ENCODE measurements at places on chromosomes 4 and X. TPM values are rescaled to one million over a fixed set of nuclear protein-coding genes. Genes with fewer than 3 reads are reported as not detected.

Gene SYTL5
- 0.21 TPM for total RNA-seq

DNA sequence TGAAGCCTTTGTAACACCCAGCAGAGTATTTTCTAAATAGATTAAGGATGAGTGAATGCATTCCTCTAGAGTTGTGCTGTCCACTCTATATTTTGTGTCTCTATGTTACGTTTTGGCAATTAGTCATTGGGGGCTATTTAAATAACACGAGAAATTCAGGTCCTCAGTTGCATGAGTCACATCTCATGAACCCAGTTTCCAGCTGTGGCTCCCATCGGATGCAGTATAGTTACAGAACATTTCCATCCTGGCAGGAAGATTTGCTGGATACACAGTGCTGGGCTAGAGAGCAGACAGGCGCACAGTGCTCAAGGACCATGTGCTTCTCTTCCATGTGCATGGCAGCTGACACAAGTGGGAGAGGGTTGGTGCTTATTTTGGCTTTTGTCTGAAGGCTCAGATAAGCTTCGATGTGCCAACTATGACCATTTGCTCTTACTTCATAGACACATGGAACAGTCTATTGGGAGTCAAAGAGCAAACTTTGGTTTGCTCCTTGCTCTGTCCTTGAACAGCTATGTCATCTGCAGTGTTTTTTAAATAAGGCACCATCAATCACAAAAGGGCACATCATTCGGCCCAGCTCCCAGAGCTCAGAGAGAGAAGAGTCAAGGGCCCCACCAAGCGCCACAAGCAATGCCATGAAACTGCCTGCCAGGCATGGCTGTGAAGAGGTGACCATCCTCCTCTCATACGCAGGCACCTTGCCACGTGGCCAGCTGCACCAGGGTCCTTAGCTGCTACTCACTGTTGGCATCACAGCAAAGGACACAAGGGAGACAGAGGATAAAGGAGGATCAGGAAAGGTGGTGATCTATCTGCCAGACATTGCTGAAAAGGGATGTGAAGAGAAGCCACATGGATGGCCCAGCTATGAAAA, 8.1 kb upstream of the STS start:
- DNase-seq, result no peak
- no peak overlapping the region for H3K27ac ChIP-seq
- H3K36me3 ChIP-seq, result no peaks in the 10 kb centered on the region

- no peak overlapping the region for H3K4me3 ChIP-seq
- no peaks in the 10 kb centered on the region for H3K4me1 ChIP-seq
- DNase-seq, result no peak
- H3K36me3 ChIP-seq, result no peaks in the 10 kb centered on the region
- no peaks in the 10 kb centered on the region for H3K27me3 ChIP-seq
Measured at GRCh38 chr4:189445613-189446012, 495.1 kb upstream of the FRG1 start.

GRCh38 chr4:61783050-61783449, 582.9 kb downstream of the ADGRL3 start:
- H3K4me1 ChIP-seq, result no peaks in the 10 kb centered on the region
- DNase-seq, result no peak
- H3K27me3 ChIP-seq, result no peaks in the 10 kb centered on the region
- no peak overlapping the region for H3K4me3 ChIP-seq

DNA sequence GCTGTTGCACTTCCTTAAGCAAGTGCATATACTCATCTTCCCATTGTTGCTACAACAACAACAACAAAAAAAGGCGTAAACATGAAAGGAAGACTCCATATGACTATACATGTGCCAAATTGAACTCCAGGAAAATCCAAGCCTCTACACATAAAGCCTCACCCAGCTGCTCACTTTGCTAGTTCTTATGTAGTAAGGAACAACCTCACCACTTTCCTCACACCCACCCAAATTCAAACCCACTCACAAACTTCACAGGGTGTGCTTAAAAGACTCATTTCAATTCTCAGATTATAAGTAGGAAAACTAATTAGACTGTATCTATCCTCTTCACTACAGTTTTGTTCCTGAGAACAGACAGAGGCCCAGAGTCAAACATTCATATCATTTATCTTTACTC, 671.1 kb upstream of the INTU start:
- H3K27ac ChIP-seq, result no peak overlapping the region
- no peaks in the 10 kb centered on the region for H3K27me3 ChIP-seq
- no peak overlapping the region for H3K4me3 ChIP-seq
- no peak for DNase-seq
- H3K4me1 ChIP-seq, result no peaks in the 10 kb centered on the region

Gene UBA6
- total RNA-seq, result 34.3 TPM

Gene TRPC3
- total RNA-seq, result 2.0 TPM

DNA sequence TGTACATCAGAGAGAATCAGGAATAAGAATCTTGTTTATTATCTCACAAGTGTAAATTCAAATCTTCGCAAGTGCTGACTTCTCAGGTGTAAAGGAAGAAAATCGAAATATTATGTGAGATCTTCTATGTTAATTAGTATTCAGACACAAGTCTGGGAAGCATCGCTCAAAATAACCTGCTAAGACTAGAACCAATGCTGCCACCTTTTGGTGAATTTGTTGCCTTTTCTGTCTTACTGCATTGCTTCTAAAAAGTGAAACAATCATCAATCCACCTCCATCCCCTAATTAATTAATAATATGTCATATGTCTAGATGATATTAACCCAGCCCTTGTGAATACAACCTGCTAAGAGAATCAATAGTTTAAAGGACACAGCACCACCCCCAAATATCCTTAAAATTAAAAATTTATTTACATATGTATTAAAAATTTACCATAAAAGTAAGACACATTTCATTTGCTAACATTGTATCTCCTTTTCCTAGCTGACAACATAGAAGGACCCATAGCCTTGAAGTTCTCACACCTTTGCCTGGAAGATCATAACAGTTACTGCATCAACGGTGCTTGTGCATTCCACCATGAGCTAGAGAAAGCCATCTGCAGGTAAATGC, 3.5 kb downstream of the EPGN start:
- DNase-seq, result peak; percentile 59
- H3K27me3 ChIP-seq, result no peaks in the 10 kb centered on the region
- no peaks in the 10 kb centered on the region for H3K4me1 ChIP-seq

GRCh38 chr4:77154065-77154464, 2.9 kb upstream of the CCNG2 start:
- no peak overlapping the region for H3K4me3 ChIP-seq
- no peaks in the 10 kb centered on the region for H3K27me3 ChIP-seq
- H3K36me3 ChIP-seq, result no peaks in the 10 kb centered on the region

DNA sequence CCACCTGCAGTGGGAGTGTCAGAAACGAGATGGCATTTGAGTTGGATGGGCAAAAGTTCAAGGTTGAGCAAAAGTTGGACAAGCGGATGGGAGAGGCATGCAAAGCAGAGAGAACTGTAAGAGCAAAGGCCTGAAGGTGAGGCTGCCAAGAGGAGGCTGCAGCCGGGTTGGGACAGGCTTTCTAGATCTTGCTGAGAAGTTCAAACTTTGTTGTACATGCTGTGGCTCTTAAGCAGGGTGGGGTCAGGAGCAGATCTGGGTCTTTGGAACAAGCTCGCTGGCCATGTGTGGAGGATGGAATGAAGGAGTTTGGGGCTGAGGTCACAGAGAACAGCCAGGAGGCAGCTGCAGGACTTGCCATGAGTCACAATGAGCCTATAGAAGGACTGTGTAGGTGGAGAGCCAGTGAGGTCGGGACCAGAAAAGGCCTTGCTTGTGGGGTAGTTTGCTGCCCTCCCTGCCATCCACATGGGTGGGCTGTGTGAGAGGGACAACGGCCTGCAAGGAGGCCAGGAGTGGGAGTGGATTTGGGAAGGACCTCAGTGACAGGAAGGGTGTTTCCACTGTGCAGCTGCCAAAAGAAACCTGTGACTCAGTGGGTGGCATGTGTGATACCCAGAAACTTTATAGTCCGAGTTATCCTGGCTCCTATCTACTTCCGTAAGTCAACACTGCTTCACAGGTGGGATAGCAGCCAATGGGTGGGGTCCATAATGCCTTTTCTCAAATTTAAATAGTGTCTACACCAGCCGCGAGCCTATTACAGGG, 210.4 kb downstream of the MID1IP1 start:
- DNase-seq, result no peak
- H3K4me1 ChIP-seq, result no peaks in the 10 kb centered on the region
- H3K27me3 ChIP-seq, result no peaks in the 10 kb centered on the region
- H3K4me3 ChIP-seq, result no peak overlapping the region
- H3K36me3 ChIP-seq, result no peaks in the 10 kb centered on the region

Gene ARAP2
- 12.4 TPM for total RNA-seq

Gene COX18
- 16.7 TPM for total RNA-seq

Gene MAGED4B
- total RNA-seq, result 6.6 TPM

Gene RTL5
- 7.1 TPM for total RNA-seq

- H3K4me1 ChIP-seq, result peaks cover 15% of the 10 kb centered on the region
- no peak for DNase-seq
- H3K4me3 ChIP-seq, result peak overlapping the region; percentile 48
- no peaks in the 10 kb centered on the region for H3K27me3 ChIP-seq
- no peaks in the 10 kb centered on the region for H3K36me3 ChIP-seq
Measured at GRCh38 chr4:118032691-118033090, 1.6 kb upstream of the NDST3 start.

Gene POU4F2
- not detected for total RNA-seq

DNA sequence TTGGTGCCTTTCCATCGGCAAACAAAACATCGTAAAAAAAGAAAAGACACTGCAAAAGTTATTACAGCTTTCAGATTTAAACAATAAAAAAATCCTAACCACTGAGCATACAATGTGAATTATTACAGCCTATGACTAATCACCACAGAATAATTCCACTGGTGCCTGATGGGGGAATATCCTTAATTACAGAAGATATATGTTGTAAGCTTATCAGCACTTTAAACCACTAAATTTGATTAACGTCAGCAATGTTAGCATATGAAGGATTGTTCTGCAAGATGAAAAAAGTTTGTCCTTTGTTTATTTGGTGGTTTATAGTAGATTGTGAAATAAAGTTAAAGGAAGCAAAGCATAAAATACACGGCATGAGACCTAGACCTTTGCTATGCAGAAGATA, 210.2 kb upstream of the ADAMTS3 start:
- H3K27ac ChIP-seq, result no peak overlapping the region
- no peaks in the 10 kb centered on the region for H3K27me3 ChIP-seq
- H3K4me3 ChIP-seq, result no peak overlapping the region
- H3K4me1 ChIP-seq, result no peaks in the 10 kb centered on the region
- no peak for DNase-seq
- no peaks in the 10 kb centered on the region for H3K36me3 ChIP-seq

Gene ADAMTS3
- 1.7 TPM for total RNA-seq

- DNase-seq, result peak; percentile 4
- H3K4me3 ChIP-seq, result no peak overlapping the region
- H3K36me3 ChIP-seq, result no peaks in the 10 kb centered on the region
- no peaks in the 10 kb centered on the region for H3K27me3 ChIP-seq
- H3K27ac ChIP-seq, result no peak overlapping the region
Measured at GRCh38 chrX:71871367-71871766, 39.3 kb upstream of the NHSL2 start.

GRCh38 chrX:136268051-136269048, 17.1 kb upstream of the MAP7D3 start:
- H3K27ac ChIP-seq, result no peak overlapping the region
- H3K27me3 ChIP-seq, result no peaks in the 10 kb centered on the region
- no peaks in the 10 kb centered on the region for H3K4me1 ChIP-seq
- no peaks in the 10 kb centered on the region for H3K36me3 ChIP-seq
- H3K4me3 ChIP-seq, result no peak overlapping the region

- peak overlapping the region; percentile 18 for H3K27ac ChIP-seq
- H3K27me3 ChIP-seq, result peaks cover 22% of the 10 kb centered on the region
- no peaks in the 10 kb centered on the region for H3K36me3 ChIP-seq
- H3K4me1 ChIP-seq, result no peaks in the 10 kb centered on the region
- no peak for DNase-seq
- peak overlapping the region; percentile 66 for H3K4me3 ChIP-seq
Measured at GRCh38 chrX:118976599-118977340, 2.4 kb downstream of the LONRF3 start.

Gene SULT1E1
- total RNA-seq, result not detected

Gene FMR1NB
- not detected for total RNA-seq

- H3K4me3 ChIP-seq, result no peak overlapping the region
- no peaks in the 10 kb centered on the region for H3K4me1 ChIP-seq
- H3K27ac ChIP-seq, result no peak overlapping the region
- H3K27me3 ChIP-seq, result peaks cover 19% of the 10 kb centered on the region
- H3K36me3 ChIP-seq, result no peaks in the 10 kb centered on the region
Measured at GRCh38 chrX:102835504-102836146, 101.4 kb upstream of the RAB40AL start.

GRCh38 chr4:162837241-162837640, 329.4 kb downstream of the NAF1 start:
- no peaks in the 10 kb centered on the region for H3K27me3 ChIP-seq
- H3K27ac ChIP-seq, result no peak overlapping the region
- H3K36me3 ChIP-seq, result no peaks in the 10 kb centered on the region
- no peak for DNase-seq

Gene SPANXB1
- total RNA-seq, result not detected

DNA sequence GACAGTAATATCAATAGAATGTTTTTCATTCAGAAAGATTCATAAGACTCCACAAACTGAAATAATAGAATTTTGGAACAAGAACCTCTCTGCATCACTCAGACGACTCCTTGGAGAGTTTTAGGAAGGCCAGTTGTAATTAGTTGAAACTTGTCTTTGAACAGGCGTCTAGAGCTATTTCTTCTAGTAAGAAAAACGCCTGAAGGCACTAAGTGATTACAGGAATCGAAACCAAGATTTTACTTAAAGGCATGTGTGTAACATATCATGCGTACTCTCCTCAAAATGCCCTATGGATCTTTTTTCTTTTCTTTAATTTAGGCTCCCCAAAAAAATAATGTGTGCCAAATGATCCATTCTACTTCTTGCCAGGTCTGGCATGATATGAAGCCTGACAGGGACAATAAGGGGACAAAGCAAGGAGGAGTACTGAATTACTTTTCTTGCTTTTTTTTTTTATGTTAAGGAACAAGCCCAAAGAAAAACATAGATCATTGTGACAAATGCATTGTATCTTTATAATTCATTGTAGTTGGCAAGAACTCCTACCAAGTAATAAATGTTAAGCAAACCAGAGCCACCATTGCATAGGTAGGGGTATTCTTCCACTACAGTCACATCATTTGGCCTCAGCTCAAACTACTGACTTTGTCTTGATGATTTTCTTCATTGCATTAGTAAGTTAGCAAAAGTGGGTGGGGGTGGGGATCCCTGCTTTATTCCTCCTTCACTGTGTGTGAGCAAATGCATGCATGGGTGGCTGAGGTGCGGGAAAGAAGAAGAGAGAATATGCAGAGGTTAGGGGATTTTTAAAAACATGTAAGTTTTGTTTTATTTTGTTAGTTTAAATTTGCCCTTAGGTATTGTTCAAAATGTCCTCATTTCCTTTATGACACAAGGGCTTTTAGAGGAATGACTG, 79.9 kb upstream of the ATOH1 start:
- H3K36me3 ChIP-seq, result no peaks in the 10 kb centered on the region
- no peaks in the 10 kb centered on the region for H3K27me3 ChIP-seq
- H3K4me1 ChIP-seq, result no peaks in the 10 kb centered on the region
- H3K4me3 ChIP-seq, result no peak overlapping the region
- H3K27ac ChIP-seq, result no peak overlapping the region
